ENCODE measurements at places on chromosomes 16 and 17.
A peak's percentile ranks its signal among the peaks of the same experiment; 100 is the strongest.

DNA sequence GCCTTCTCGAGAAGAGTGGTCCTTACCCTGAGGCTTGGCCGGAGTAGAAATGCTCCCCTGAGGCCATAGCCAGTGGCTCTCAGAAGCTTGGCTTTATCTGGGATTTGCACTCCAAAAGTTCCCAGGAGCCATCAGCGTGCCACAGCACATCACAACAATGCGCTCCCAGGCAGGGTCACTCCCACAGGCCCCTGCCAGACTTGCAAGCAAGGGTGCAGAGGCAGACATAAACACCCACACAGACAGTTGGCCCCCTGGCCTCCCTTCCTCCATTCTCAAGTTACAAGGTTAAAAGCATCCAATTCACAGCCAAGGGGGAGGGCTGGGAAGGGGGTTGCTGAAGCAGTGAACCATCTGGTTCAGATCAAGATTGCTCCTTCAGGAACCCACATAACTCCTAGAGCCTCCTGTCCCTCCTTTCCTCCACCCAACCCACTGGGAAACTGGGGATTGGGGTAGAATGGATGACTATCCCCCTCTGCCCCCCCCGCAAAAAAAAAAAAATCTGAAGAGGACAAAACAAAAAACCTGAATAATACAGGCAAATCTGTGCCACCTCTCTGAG is 1.8 kb downstream of the ST3GAL2 start:
- no peak for DNase-seq

DNA sequence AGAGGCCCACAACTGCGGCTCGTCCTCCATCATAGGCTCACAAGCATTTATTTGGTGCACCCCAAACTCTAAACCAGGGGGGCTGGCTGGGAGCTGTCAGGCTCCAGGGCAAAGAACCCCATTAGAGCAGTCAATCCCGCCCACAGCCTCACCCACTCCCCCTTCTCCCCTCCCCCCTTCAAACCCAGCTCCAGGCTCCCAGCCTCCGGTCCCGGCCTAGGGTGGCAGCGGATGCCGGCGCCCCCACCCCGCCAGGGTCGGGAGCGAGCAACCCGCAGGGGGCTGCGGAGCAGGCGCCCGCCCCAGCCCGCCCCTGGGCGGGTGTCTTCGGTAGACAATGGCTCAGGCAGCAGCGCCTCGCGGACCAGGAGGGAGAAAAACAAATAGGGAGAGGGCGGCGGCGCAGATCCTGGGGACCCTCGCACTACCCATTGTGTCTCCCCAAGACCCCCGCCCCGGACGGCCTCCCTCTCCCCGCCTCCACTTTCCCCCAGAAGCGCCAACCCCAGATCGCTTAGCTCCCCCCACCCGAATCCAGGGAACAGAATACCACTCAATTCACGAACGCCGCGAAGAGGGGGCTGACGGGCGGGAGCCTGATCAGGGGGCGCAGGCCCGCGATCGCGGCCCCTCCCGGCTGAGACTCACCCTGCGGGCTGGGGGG is 572 bp downstream of the FAM171A2 start:
- DNase-seq, result no peak

GRCh38 chr17:79872762-79873161 is 33.5 kb upstream of the CBX4 start:
- DNase-seq, result no peak

DNA sequence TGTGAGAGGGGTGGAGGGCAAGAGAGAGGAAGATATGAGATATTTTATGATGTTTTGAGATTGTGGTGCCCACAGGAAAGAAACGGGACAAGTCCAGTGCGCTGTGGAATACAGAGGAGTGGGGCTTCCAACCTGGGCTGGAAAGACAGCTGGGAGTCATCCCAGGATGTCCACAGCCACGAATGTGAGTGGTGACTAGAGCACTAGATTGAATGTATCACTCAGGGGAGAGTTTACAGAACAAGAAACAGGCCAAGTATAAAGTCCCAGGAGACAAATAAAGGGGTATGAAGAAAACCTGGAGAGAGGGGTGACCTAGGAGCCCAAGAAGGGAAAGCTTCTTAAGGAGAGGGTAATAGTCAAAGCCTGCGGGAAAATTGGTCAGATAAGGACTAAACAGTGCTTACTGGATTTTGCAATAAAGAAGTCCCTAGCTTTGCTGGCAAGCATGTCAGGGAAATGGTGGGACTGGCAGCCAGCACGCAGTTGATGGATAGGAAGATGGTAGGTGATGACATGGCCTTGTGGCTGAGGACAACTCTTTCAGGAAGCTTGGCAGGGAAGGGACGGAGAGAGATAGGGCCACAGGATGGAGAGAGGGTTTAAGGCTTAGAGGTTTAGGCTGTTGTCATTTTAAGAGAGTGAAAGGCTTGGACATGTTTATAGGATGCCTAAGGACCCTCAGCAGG is 114.5 kb downstream of the AXIN2 start:
- DNase-seq, result no peak

DNA sequence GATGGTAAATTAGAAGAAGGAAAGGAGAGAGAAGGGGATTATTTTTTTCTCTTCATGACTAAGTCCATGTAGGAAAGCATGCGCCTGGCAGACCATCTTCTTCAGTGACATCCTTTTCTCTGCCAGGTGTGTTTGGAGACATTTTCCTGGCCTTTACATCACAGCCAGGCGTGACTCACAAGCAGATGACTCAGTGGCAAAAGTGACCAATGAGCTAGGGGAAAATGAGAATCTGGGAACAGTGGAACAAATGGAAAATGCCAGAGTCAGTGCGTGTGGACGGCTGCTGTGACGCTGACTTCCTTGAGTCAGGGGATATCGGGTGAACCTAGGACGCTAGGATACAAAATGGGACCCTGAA is 9.4 kb downstream of the KIAA0513 start:
- no peak for DNase-seq

DNA sequence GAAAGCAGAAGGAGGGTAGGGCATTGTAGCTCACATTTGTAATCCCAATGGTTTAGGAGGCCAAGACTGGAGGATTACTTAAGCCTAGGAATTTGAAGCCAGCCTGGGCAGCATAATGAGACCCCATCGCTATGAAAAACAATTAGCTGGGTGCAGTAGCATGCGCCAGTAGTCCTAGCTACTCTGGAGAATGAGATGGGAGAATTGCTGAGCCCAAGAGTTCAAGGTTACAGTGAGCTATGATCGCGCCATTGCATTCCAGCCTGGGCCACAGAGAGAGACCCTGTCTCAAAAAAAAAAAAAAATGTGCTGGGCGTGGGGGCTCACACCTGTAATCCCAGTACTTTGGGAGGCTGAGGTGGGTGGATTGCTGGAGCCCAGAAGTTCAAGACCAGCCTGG is 5.0 kb downstream of the ATF7IP2 start:
- DNase-seq, result no peak

DNA sequence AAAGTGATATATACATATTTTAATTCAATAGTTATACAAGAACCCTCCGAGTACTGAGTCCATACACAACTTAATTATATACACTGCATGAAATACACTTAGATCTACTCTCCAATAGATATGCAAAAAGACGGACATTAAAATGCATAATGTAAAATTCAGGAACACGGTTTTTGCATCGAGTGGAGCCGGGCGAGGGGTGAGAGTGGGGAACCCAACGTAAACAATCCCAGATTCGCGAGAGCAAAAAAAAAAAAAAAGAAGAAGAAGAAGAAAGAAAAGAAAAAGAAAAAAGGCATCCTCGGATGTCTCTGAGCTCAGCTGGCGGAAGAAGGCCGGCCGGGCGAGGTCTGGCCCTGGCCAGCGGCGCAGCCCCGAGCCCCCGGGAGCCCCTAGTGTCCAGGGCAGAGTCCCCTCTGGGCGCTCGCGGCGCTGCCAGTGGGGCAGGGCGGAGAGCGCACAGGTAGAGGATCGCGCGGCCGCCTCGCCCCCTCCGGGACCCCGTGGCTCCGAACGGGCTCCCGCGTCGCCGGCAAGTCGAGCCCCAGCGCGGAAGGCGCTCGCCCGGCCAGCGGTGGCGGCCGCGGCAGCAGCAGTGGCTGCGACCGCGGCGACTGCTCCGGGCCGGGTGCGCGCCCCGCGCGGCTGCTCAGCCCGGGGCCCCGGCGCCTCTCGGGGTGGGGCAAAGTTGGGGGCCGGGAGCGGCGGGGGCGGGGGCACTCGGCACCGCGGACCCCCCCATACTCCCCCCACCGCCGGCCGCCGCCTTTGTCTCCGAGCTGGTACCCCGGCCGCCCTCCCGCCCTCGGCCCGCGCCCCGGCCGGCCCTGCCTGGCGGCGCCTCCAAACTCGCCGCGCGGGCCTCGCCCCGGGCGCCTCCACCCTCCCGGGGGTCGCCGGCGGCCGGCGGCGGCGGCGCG is 9.6 kb upstream of the ZFHX3 start:
- no peak for DNase-seq

- peak; percentile 37 for DNase-seq
Measured at GRCh38 chr17:4033751-4034251, 69.6 kb upstream of the ATP2A3 start.

DNA sequence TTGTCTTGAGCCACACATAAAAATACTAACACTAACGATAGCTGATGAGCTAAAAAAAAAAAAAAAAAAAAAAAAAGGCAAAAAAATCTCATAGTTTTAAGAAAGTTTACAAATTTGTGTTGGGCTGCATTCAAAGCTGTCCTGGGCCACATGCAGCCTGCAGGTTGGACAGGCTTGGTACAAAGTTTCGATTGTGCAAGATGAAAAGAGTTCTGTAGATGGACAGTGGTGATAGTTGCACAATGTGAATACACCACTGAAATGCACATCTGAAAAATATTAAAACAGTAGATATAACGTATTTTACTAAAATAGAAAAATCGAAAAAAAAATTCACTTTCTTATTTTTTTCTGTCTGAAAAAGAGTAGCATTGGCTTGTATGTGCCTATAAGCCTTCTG is 42.9 kb downstream of the AMFR start:
- no peak for DNase-seq

DNA sequence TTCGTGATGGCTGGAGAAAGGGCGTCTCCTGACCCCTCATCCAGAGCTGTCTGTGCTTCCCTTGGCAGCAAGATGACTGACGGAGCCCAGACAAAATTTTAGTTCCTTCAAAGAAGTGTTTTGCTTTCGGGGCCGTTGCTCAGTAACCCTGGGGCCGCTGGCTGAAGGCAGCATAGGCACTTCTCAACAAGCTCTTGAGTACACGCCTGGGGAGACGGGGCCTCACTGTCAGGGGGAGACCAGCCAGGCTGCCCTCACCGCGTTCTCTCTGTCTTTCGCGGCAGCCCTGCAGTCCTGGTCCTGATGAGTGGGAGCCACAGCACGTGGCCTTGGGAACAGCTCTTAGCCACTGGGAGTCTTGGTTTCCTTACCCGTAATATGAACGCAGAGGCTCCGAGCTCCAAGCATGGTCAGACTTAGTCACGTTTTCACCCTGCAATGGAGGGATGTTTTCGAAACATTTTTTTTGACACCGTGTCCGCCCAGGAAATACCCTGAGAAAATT is 86.0 kb downstream of the IRF8 start:
- peak; percentile 46 for DNase-seq

- DNase-seq, result no peak
Measured at GRCh38 chr17:57368637-57369336, 112.5 kb downstream of the MSI2 start.

- DNase-seq, result no peak
Measured at GRCh38 chr17:5665164-5665563, 80.9 kb upstream of the NLRP1 start.

DNA sequence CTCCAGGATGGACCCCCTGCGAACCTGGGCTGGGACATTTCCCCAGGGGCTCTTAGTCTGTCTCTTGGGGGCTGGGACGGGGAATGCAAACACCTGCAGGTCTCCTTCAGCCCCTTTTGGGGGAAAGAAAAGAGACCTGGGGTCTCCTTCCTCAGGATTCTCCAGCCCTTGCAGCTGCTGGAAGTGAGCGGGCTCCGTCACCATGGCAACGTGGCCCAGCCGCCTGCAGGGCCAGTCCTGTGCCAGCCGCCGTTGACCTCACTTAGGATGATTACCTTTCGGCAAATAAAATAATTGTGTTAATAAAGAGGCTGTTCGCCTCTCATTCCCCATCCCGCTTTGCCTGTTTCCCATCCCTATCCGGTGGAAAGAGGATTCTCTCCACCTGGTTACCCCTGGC is 25.7 kb downstream of the MRM1 start:
- DNase-seq, result no peak

DNA sequence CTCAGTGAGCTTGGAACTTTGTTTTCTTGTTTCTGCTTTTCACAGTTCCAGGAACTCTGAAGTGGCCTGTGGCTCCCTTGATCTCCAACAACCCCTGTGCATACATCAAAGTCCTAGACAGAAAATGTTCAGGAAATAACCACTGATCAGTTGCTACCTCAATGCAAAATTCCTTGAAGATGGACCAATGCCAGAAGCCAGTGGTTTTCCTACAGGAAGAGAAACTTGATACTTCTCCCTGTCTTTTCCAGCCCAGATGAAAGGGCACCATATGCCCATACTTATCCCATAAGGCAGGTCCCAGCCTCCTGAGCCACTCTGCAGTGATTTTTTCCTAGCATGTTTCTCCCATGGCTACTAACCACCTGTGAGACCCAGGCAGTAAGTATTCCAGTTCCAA is 12.3 kb upstream of the CDRT4 start:
- no peak for DNase-seq

DNA sequence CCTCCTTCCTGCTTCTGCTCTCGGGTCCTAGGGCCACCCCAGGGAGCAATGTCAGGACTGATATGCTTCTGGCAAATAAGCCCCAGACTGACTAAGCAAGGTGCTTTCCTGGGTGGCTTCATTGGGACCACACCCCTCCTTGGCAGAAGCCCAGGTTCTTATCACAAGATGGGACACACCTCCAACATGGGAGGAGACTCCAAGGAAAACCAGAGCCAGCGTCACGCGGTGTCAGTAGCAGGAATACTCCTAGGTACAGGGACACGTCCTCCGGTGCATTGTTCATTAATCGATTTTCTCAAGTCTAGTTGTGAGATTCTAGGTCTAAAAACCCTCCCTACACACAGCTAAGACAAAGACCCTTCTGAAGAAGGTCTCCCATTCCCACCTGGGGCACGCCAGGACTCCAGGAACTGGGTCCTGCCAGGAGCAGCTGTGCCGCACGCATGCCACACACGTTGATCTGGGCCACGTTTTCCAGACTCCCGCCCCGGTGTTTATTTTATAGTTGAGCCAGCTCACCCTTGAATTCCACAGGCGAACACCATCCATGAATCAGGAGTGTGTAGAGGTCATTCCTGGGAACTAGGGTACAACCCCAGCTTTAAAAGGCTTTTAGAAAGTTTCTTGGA is 30.8 kb downstream of the FA2H start:
- peak; percentile 98 for DNase-seq

DNA sequence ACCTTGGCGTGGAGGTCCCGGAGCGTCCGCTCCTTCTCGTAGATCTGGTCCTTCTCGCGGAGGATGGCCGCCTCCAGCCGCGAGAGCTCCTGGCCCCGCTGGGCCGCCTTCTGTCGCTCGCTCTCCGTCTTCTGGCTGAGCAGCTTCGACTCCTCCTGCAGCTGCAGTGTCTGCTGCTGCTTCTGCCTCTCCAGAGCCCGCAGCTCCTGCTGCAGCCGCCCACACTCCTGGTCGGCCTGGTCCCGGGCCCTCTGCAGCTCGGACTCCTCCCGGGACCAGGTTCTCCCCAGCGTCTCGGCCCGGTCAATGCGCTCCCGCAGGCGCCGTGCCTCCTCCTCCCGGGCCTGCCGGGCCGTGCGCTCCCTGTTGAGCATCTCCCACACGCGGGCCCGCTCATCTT is 7.6 kb downstream of the CDK3 start:
- no peak for DNase-seq

All from colonic mucosa (tissue), 4 donors.